GF-D8 (cell line): ENCODE measurements at places on chromosomes 16 and 17.

DNA sequence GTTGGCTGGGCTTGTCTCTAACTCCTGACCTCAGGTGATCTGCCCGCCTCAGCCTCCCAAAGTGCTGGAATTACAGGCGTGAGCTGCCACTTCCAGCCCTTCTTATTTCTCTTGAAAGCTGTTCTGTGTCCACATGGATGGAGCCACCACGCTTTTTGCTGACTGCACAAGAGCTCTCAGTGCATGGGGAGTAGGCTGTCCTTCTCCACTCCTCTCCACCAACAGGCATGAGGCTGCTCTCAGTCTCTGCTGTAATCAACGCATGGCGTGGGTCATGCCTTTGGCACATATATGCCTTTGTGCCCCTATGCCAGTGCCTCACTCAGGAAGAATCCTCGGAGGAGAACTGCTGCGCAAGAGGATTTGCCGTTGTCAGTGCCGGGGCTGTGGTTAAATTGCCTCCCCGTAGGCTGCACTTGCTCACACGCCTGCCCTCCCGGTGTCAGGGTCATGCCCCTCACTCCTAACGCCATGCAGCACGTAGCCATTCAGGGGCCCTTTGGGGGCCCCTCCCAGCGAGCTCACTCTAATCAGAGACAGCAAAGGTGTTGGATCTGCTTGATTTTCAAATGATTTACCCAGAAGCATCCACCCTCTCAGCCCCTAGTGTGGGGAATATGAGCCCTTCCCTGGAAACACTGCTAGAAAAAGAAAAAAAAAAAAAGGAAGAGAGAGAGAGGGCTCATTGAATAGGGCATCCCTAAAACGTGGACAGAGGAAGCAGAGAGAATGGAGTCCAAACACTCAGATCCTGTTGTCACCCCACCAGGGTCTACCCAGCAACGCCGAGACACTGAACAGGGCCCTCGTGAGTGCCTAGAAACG lies 47.5 kb upstream of the ZCCHC14 start:
- DNase-seq, result no peak

GRCh38 chr16:16127469-16128116 lies 95.7 kb downstream of the ABCC6 start:
- DNase-seq, result peak; percentile 16

DNA sequence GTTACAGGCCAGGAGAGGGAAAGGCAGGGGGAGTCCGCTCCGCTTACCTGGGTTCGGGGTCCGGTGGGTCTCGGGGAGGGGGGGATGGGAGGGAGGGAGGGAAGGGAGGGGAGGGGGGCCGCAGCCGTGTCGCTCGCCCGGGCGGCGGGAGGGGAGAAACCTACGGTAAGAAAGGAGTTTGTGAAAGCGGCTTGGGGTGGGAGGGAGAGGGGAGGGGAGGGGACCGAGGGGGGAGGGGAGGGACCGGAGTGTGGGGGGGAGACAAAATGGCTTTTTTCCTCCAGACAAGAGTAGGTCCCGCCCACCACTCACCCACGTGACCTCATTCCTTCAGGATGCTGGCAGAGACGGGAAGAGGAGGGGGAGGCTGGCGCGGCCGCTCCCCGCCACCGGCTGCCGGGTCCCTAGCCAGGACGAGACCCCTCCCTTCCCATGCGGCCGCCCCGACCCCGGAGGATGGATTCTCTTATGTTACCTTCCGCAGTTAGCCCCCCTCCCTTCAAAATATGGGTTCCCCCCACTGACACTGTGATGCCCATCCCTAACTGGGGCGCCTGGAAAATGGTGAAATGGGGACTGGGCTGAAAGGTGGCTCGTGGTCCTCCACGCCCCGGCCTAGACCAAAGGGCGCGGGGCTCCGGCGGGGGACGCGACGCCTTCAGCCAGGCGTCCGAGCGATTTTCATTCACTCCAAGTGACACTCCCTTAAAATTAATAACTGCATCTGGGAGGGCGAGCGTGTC lies at the start of gene PCGF2:
Gene PCGF2, minus strand, starts transcription at position 188 of the 743 bp plus-strand sequence. CDS start 7,934 bp downstream, outside the sequence.
- no peak for DNase-seq

- DNase-seq, result no peak
Measured at GRCh38 chr16:24883714-24884151, 38.0 kb downstream of the SLC5A11 start.

DNA sequence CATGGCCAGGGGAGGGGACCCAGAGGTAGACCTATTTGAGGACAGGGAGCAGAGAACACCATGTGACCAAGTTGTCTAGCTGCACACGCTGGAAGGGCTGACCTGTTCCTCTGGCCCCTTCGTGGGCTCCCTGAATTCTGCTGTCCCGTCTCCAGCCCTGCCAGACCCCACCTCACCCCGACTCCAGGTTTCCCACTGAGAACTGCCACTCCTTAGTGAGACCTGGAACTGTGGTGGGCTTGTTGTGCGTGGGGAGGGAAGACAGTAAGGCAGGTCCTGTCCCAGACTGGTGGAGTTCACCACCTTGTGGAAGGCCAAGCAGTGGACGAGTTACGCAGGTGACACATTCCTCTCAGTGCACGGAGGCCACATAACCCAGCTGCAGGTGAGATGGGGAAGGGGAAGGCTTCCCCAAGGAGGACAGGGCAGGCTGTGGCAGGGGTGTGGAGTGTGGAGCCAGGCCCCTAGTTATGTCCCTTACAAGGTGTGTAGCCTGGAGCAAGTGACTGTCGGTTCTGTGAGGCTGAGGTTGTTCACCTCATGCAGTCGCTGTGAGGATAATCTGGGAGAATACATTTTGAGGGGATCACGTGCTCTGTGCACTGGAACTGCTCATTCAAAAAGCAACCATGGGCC lies 54.7 kb downstream of the USP22 start:
- DNase-seq, result no peak

DNA sequence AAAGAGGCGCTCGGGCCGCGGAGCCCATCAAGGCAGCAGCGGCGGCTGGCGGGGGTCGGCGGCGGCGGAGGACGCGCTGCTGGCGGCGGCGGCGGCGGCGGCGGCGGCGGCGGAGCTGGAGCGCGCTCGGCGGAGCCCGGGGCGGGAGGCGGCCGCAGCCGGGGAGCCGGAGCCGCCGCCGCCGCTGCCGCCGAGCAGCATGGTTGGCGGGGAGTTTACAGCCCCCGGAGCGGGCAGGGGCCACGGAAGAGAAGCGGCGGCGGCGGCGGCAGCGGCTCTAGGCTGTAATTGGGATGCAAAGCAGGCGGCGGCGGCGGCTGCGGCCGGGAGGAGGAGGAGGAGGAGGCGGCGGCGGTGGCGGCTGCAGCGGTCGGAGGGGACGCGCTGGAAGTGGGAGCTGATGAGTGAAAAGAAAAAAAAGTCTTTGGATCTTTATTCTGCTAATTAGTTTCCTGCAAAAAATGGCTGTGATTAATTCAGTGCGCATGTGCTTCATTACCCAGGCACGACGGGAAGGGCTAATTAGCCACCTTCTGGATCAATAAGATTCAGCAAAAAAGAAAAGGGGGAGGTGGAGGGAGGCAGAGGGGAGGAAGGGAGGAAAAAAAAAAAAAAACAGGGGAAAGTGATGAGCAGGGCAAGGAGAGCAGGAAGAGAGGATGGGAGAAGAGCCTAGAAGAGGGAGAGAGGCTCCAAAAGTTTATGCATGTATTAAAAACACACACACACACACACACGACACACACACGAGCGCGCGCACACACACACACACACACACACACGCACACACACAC lies 10.9 kb upstream of the ZFHX3 start:
- no peak for DNase-seq

DNA sequence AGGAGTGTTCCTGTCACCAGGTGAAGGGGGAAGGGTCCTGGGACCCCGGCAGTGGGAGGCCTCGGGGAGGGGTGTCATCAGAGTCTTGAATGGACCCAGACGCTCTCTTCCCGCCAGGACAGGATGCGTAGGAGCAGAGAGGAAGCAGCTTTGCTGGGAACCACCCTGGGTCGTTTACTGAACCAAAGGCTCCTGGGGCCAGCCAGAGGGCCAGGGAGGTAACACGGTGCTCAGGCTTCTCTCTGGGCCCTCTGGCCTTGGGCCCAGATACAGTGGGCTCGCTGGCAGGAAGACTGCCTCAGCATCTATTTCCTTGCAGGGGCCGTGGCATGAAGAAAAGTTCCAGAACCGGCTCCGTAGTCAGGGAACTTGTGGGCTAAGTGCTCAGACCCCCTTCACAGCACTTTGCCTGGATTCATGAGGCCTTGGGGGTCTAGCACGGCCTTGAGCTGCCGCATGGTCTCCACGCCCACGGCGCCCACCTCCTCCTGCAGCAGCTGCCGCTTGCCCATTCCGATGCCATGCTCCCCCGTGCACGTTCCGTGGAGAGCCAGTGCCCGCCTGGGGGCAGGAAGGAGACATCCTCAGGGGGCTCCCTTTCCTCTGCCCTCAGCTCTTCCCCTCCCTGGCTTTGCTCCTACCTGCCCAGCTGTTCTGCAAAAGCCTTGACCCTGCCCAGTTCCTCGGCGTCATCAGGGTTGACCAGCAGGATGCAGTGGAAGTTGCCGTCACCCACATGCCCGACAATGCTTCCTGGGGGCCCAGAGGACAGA lies 4.4 kb downstream of the LDHD start:
- DNase-seq, result no peak

GRCh38 chr17:5003214-5003867 lies 5.6 kb downstream of the KIF1C start:
- DNase-seq, result no peak

- no peak for DNase-seq
Measured at GRCh38 chr17:14086189-14086588, 16.9 kb downstream of the COX10 start.

GRCh38 chr16:35533683-35534082 lies 2074.3 kb downstream of the TP53TG3F start:
- DNase-seq, result no peak

DNA sequence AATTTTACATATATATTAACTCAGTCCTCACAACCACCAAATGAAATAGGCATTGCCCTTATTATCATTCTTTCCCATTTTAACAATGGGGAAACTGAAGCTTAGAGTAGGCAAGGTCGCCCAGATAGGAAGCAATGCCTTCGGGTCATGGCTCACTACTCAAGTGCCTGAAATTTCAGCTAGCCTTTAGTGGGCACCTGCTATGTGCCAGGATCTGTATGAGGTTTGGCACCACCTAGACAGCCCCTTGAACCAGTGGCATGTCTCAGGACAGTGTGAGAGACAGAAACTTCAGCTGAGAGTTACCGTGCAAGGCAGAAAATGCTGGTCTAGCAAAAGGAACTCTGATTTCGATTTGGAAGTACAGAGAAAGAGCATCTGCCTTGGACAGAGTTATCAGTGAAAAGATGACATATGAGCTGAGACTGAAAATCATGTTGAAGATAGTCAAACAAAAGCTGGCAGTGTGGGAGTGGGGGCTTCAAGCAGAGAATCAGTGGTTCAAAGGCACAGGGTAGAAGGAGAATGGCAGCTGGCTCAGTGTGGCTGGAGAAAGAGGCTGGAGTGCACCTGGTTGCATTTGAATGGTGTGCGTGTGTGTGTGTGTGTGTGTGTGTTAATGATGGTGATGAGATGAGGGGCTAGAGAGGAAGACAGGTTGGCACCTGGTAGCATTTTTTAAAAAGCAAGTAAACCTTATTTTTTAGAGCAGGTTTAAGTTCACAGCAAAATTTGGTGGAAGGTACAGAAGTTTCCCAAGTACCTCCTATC lies 29.1 kb downstream of the CDH13 start:
- no peak for DNase-seq

GRCh38 chr17:45001310-45001709 lies 33.2 kb upstream of the C1QL1 start:
- no peak for DNase-seq

- no peak for DNase-seq
Measured at GRCh38 chr17:79144133-79144532, 69.5 kb downstream of the ENGASE start.

DNA sequence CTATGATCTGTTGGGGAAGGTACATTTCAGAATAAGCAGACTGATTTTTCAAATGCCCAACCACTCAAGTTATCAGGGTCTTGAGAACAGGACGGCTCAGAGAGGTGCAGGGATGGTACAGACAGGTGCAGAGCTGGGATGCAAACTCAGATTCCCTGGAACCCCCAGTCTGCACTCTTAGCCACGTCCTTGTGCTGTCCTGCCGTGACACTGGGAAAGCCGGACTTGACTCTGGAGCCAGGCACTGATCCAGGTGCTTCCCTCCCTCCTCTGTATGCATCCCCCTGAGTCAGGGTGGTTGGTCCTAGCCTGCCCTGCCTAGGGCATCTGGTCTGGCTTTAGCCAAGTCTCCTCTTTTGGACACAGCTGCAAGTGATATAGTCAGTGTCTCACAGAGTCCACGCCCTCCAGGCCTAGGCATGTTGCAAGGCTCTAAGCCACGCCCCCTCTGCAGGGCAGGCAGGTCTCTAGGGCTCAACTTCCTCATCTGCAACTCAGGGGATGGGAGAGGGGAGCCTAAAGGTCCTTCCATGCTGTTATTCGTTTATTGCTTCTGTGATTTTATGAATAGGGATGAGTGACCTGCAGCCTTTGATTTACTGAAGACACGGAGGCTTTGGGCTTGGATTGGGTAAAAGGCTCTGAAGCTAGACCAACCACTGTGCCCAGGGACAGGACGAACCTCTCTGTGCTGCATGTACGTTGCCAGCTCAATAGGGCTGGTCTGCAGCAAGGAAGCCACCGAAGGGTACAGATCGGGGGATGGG lies 97.3 kb downstream of the SDK2 start:
- DNase-seq, result peak; percentile 16

GRCh38 chr17:59433586-59433985 lies 102.1 kb downstream of the YPEL2 start:
- no peak for DNase-seq

DNA sequence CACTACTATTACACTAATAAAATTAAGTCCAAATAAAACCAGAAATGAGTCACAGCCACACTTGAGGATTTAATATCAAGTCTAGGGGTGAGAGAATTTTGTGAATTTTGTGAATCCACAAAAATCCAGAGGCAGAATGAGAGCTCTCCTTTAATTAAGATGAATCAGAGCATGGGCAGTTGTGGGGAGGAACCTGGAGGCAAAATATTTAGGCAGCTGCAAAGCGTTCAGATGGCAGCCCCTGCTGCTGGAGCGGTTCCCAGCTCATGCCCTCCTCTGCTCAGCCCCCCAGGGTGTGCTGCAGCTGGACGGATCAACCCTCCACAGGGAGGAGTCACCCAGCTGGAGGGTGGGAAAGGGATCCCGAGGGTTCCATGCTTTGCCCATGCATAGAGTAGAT lies 43.4 kb upstream of the IRX6 start:
- no peak for DNase-seq

GRCh38 chr16:15523092-15523541 lies 88.7 kb downstream of the BMERB1 start:
- peak; percentile 26 for DNase-seq

DNA sequence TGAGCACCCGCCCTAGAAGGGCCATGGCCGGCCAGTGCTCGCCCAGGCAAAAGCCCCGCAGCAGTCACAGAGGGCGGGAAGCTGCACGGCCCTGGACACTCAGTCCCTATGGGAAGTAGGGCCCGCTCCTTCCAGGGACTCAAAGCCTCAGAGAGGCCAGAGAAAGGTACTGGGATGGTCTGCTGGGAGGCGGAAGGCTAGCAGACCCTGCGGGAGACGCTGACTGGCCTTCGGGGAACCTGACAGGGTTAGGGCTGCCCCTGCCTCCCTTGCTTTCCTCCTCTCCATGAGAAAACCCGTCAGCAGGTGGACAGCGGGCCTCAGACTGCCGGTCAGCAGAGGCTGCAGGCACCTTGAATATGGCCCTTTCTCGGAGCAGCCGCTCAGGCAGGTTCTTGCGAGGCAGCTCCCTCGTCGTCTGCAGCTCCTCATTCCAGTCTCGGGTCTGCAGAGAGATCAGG lies 11.5 kb downstream of the CLUH start:
- DNase-seq, result no peak
